T1000 (cell line): ENCODE measurements at places on chromosomes 2 and 18.

- DNase-seq: no peak
These were observed 1718.6 kb downstream of the SUCLG1 start for GRCh38 chr2:82740527-82740926.

GRCh38 chr18:24120676-24121075 is 18.2 kb upstream of the CABYR start:
- no peak for DNase-seq

DNA sequence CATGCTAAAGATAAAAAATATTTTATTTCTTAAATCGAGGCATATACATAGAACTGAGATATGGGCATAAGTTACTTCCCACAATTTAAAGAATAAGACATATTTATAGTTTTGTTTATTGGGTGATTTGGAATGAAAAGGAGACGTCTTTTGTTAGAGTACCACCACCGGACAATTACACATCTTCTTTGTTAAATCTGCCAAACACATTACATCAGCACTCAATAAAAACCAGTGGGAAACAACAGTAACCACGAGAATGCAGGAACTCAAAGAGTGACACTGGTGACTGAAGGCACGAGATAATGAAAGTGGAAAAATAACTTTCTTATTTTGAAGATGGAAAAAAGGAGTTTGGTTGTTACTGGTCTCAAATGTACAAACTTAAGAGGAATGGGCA is 92.6 kb upstream of the TFCP2L1 start:
- DNase-seq: no peak

GRCh38 chr2:128425731-128426620 is 107.3 kb upstream of the HS6ST1 start:
- DNase-seq: peak; percentile 68

GRCh38 chr2:11675423-11676112 is 5.6 kb upstream of the NTSR2 start:
- no peak for DNase-seq

DNA sequence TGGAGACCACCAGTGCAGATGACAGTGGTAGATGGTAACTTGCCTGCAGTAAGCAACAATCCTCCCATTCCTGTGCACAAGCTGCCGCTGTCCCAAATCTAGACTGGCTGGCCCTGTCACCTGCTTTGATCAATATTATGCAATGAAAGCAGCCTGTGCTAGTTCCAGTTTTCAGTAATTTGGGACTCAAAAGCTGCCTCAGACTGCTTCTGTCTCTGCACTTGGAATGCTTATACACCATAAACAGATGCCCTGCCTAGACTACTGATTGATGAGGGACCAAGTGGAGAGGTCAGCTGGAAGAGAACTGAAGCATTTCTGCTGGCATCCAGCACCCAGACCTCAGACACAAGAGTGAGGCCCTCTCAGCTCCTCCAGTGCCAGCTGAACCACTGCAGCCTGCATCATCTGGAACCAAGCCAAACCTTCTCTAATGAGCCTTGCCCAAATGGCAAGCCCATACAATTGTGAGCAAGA is 24.9 kb downstream of the CCBE1 start:
- no peak for DNase-seq

- DNase-seq: no peak
These were observed 25.9 kb upstream of the TMEM87B start for GRCh38 chr2:112029164-112029563.

DNA sequence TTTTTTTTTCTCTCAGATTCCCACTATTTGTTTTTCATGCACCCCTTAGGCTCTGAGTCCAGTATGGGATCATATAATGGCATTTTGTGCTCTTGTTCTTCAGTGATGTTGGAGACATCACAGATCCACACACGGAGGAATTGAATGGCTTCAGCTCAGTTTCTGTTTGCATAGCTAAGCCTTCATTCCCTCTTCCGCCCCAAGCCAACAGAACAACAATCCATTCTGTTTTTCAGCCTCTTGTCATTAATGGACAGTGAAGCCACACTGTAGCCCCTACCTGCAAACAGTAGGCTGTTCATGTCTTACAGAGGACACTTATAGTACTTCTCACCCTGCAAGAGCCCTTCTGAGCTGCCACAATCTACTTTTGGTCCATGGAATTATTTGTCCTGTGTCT is 64.0 kb upstream of the ZSWIM2 start:
- DNase-seq: no peak
